ENCODE measurements at places on chromosomes 4 and X.

DNA sequence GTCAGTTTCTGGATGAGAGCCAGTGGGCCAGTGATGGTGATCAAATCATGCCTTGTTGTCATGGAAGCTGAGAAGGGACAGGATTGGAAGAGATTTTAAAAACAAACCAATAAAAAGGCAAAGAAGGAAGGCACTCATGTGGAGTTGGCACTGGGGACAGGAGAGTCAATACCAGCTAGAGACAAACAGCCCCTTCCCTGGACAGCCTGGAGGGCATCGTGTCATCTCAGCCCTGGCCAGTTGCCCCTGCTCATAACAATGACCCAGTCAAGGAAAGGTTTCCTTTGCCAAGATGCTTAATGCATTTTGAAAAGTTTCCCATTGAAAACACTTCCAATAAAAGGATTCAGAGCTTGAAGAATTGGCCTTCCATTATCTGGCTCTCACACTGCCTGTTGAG is 55.5 kb downstream of the SCML1 start:
- no peak for DNase-seq

GRCh38 chrX:85561231-85561630 is 181.8 kb upstream of the POF1B start:
- DNase-seq, result no peak

GRCh38 chrX:36334572-36334971 is 415.0 kb downstream of the CFAP47 start:
- DNase-seq, result no peak

- DNase-seq, result no peak
These were observed 104.4 kb downstream of the RTL5 start for GRCh38 chrX:72027024-72027913.

DNA sequence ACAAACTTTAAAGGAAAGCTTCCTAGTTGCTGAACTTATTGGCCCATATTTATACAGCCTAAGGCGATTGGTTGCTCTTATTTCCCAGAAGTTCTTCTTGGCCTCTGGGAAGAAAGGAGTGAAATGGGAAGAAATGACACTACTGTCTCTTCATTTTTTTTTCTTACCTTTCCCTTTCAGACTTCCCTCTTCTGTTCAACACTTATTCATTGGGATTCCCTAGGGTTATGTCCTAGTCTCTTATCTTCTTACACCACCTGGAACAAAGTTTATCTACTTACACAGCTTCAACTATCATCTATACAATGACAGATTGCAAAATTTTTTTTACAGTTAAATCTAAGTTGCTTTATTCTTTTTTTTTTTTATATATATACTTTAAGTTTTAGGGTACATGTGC is 68.0 kb downstream of the SNX12 start:
- DNase-seq, result no peak

DNA sequence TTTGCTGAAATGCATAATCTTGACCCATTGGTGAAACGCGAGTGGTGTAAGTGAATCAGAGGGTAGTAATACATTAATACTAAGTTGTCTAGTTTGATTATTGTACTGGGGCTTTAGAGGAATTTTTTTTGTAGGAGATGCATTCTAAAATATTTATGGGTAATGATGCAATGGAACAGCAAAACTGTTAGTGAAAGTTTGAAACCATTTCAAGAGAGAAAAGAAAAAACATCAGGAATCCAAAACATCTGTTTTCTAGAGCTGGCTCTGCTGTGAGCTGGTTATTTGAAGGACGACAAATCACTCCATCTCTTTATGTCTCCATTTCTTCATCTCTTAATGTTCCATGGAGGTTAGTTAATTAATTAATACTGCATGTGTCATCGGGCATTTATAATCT is 351.9 kb upstream of the FAT1 start:
- no peak for DNase-seq

GRCh38 chrX:154515090-154515965 is 704 bp downstream of the FAM3A start:
- DNase-seq, result no peak

- DNase-seq, result no peak
These were observed 61.9 kb downstream of the PRKG2 start for GRCh38 chr4:81152839-81153713.

- DNase-seq, result no peak
These were observed 101.0 kb downstream of the ADGRA3 start for GRCh38 chr4:22414833-22415232.

- no peak for DNase-seq
These were observed 455.0 kb downstream of the STIM2 start for GRCh38 chr4:27315625-27316024.

DNA sequence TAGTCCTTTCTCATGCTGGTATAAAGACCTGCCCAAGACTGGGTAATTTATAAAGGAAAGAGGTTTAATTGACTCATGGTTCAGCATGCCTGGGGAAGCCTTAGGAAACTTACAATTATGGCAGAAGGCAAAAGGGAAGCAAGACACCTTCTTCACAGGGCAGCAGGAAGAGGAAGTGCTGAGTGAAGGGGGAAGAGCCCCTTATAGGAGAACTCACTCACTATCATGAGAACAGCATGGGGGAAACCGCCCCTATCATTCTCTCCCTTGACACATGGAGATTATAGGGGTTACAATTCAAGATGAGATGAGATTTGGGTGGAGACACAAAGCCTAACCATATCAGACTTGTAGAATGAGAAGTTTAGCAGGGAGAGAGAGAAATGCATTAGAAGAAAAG is 373.3 kb upstream of the DIAPH2 start:
- DNase-seq, result no peak

- no peak for DNase-seq
These were observed 113.0 kb upstream of the TLR3 start for GRCh38 chr4:185955826-185956543.

DNA sequence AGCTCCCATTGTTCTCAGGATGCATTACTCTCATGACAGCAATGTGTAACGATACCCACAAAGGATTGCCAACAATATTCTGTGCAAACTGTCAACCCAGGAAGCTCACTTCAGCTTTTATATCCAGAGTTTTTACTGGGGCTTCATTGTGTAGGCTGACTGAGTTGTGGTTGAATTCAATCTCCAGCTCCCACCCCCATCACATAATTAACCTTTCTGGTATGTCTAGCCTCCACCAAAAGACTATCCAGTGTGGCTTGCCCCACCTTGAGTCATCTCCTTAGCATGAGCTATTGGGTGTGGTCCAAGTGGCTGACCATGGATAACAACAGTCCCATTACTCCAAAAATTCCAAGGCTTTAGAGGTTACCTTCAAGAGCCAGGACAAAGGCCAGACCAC is 17.7 kb upstream of the TAB3 start:
- no peak for DNase-seq

DNA sequence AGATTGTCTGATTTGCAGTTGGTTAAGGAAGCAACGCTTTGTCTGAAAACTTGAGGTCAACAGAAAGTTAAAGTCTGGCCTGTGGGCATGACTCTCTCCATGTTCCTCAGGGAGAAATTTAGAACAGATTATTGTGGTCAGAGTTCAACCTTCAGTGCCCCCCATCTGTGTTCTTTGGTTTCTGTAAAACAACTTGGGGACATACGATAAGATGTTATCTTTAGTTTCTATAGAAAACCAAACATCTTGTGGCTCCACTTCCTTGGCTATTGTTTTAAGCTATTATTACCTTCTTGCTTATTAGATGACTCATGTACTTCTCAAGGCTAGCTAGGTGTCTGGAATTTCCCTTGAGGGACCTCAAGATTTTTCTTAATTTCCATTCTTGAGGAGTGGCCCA is 507.7 kb downstream of the PDHA2 start:
- DNase-seq, result no peak

- DNase-seq, result no peak
These were observed 311.9 kb upstream of the RASGEF1B start for GRCh38 chr4:81783558-81783957.

DNA sequence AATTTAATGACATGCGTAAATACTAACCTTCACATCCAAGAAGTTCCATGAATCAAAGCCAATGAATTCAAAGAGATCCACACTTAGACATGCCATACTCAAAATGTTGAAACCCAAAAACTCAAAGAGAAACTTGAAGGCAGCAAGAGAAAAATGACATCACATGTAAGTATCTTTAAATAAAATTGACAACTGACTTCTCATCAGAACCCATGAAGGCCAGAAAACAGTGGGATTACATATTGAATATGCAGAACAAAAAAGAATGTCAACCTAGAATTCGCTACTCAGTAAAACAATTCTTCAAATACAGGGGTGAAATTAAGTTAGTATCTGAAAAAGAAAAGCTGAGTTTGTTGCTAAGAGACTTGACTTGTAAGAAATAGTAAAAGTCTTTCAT is 953.9 kb upstream of the HS3ST1 start:
- DNase-seq, result no peak

DNA sequence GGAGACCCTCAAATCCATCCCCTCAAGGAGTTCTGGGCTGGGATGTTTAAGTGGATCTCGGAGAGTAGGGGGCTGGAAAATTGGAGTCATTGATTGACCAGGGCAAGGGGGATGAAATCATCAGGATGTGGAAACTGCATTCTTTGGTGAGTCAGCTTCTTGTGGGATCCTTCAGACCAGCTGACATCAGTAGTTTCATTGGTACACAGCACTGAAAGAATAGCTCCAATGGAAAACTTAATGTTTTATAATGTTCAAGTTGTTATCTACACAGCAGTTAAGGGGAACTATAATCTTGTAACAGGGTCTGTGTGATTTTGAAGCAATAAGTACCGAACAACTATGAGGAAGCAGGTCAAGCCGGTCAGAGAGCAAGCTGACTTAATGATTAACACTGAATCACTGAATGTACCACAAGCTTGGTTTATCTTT is 506.1 kb downstream of the RPA4 start:
- no peak for DNase-seq

- DNase-seq, result no peak
These were observed 45.9 kb upstream of the PGRMC2 start for GRCh38 chr4:128333309-128334018.

DNA sequence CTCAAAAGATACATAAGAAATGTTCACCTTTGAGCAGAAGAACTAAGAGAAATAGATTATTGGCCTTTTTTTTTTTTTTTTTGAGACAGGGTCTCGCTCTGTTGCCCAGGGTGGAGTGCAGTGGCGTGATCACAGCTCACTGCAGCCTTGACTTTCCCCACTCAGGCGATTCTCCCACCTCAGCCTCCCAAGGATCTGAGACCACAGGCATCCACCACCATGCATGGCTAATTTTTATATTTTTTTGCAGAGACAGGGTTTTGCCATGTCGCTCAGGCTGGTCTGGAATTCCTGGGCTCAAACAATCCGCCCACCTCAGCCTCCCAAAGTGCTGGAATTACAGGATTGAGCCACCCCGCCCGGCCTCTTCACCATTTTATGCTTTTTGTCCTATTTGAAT is 2.9 kb upstream of the TLR6 start:
- DNase-seq, result no peak

GRCh38 chr4:89129080-89129640 is 17.8 kb downstream of the TIGD2 start:
- no peak for DNase-seq

- no peak for DNase-seq
These were observed 1664.6 kb upstream of the ADGRL3 start for GRCh38 chr4:59535541-59535940.

- no peak for DNase-seq
These were observed 188.7 kb downstream of the STIM2 start for GRCh38 chr4:27049239-27049829.

DNA sequence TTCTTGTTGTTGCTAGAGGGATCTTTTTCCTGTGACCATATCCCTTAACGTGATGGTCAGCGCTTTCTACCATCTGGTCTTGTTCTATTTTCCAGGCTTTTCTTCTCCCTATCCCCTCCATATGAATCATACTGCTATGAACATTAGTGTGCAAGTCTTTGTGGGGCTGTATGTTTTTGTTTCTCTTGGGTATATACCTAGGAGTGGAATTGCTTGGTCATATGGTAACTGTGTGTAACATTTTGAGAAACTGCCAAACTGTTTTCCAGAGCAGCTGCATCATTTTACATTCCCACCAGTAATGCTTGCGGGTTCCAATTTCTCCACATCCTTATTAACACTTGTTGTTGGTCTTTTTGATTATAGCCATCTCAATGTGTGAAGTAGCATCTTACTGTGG is 121.4 kb downstream of the SPRY1 start:
- DNase-seq, result no peak

DNA sequence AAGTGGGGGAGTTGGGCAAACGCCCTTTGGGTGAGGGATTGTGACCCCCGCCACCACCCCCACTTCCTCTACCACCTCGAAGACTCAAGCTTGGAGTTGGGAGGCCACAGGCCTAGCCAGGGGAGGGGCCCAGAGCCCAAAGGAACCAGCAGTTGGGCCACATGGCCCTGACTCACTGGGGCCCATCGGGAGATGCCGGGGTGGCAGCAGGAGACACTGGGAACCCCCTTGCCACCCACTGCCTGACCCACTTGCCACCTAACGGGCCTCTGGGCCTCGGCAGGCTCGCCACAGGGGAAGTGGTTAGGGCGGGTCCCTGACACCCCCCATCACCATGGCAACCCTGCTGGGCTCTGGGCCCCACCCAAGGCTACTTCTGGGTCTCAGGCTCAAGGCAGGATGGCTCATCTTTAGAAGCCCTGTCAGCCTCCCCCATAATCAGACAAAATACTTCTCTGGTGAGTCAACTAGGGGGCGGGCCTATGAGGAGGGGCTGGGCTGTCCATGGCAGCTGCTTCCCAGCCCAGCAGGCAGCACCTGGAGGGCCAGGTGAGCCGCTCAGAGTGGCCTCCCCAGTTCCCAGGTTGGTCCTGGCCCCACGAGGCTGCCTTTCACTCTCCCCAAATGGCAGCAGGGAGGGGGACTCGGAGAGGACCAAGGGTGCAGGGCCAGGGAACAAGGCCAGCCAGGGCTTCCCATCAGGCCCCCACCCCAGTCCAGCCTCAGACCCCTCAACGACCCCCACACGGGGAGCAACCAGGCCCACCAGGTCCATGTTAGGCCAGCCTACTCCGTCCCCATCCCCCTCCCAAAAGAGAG is 5.6 kb downstream of the FLNA start:
- peak; percentile 88 for DNase-seq

DNA sequence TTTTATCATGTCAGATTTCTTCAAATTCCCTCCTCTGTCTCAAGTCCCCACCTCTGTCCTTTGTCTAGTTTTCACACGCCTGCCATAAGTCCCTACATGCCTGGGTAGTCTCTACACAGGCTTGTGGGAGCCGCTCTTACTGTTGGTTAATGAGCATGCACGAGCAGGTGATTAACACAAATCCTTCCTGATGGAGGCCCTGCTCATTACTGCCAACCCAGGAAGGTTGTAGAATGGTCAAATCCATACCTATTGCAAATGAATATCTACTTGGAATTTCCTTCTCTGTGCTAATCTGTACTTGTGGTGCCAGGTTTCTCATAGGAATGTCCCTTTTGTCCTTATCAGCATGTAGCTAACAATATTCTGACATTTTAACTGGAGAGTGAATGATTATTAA is 208.4 kb upstream of the HDX start:
- DNase-seq, result no peak

- DNase-seq, result no peak
These were observed 252.4 kb upstream of the FAT4 start for GRCh38 chr4:125062115-125063050.

- DNase-seq, result no peak
These were observed 1073.7 kb downstream of the PDHA2 start for GRCh38 chr4:96913441-96914080.
